ENCODE measurements at places on chromosomes 3 and 15.
A peak's percentile ranks its signal among the peaks of the same experiment; 100 is the strongest.

- DNase-seq = no peak
Observed at GRCh38 chr15:57554063-57554811, 37.5 kb upstream of the MYZAP start.

DNA sequence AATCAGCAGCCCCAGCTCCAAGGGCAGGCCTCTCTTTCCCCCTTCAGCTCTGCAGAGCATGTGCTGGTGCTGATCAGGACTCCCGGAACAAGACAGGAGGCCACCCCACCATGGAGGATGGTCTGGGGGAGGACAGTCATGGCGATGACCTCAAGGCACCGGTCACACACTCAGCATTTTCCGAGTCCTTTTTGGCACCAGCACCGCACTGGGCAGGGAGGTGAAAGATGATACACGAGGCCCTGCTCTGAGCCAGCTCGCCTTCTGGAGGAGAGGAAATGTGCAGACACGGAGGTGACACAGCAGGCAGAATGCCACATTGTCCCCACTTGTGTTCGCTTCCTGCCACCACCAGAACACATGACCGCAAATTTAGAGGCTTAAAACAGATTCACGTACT, 61.8 kb upstream of the SEC61A1 start:
- DNase-seq = no peak

DNA sequence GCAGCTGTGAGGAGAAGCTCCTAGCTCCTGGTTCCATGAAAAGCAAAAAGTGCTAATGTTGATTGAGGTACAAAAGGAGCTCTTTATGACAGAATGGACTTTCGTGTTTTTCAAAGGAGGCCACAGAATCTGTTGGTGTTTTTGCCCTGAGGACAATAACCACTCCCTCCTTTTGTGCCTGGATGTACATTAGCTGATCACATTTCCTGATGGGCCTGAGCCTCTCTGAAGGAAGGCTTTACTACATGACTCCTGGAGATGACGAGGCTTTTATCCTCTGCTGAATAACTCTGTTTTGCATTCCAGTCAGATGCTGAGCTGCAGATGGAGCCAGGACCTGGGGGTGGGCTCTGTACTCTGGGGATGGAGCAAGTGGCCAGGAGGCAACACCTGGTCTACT, 301.9 kb downstream of the CACNA2D3 start:
- no peak for DNase-seq

- DNase-seq = no peak
Observed at GRCh38 chr15:81813215-81813614, 232.6 kb downstream of the MEX3B start.

DNA sequence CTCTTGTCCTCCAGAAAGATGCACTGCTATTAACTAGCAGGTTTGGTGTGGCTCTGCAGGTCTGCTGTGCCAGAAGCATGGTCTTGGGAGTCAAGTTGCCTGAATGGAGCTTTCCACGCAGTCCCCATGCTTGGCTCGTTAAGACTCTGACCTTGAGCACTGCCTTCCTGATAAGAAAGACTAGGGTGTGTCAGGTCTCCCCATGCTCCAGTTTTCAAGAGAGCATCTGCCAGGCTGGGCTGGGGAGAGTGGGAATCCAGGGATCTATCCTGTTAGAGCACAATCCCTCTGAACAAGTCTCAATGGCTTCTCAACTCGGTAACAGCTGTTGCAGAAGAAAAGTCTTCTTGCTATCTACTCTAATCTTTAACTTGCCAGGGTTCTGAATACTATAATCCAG, 98.2 kb downstream of the TJP1 start:
- DNase-seq = no peak

DNA sequence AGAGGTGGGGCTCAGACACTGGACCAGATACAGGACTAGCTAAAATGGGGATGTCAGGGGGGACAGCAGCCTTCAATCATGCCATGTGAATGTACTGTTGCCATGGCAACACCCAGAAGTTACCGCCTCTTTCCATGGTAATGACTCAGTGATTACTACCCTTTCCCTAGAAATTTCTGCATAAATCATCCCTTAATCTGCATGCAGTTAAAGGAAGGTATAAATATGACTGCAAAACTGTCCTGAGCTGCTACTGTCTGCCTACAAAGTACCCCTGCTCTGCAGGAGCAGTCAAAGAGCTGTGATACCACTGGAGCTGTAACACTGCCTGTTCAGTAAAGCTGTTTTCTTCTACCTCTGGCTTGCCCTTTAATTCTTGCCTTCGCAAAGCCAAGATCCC, 168.2 kb downstream of the PEAK1 start:
- peak; percentile 30 for DNase-seq

DNA sequence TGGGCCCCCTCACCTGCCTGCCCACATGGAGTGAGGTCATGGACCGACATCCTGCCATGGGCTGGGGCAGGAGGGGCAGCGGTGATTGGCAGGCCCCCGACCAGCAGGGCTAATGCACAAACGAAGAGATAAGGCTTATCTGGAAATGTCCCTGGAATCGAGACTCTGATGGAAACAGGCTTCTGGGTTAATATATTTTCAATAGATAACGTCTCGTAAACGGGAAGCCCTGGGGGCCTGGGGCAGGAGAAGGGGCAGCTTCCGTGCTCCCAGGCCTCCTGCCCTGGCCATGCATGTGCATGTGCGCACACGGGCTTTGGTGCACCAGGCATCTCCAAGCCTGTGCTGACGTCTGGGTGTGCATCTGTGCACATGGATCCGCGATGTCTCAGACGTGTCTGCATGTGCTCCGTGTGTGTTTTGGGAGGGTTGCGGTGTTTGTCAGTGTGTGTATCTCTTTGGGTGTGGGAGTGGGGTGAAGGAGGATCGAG, 55.1 kb downstream of the DNAJB8 start:
- no peak for DNase-seq

DNA sequence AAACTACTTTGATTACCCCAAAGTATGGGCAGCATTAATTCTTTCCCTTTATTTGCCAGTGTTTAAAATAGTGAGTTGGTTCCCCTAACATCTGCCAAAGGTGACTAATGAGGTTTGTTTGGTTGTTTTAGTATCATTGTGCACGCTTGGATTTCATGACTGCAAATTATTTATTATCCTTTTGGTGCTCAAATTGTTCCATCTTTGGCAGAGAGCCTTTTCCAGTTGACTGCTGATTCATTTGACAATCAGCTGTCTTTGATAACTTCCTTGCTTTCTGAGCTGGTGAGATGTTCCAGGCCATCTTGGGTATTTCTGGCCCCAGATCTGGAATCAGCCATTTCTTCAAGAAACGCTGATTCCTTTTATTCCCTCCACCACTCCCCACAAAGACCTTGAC, 8.9 kb downstream of the DLEC1 start:
- DNase-seq = no peak

DNA sequence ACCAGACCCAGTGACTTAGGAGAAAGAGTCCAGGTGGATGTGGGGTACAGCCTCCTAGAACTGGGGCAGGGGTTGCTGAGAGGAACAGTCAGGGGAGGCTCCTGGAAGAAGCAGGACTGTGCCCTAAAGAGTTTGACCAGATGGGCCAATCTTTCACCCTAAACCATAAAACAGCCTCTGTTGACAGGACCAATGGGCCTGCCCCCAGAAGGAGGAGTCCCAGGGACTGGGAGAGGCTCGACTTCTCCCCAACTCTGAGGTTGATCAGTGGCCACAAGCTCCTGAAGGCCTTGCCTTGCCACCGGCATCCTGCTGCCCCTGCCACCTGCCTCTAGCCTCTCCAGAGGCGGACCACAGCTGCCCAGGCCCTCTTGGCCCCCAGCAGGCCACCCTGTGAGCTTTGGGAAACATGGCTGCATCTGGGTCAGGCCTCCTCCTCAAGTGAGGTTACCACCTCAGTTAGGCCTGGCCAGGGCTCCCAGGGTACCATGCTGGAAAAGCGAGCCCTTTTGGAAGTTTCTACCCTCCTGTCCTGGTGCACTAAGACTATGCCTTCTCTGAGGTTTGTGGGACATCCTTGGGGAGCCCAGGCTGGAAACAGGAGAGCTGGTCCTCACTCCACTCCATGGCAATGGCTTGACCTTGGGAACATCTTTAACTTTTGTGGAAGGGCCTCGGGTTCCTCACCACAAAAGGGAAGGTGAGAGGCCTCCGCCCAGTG, 2.8 kb downstream of the VIPR1 start:
- DNase-seq = peak; percentile 4

DNA sequence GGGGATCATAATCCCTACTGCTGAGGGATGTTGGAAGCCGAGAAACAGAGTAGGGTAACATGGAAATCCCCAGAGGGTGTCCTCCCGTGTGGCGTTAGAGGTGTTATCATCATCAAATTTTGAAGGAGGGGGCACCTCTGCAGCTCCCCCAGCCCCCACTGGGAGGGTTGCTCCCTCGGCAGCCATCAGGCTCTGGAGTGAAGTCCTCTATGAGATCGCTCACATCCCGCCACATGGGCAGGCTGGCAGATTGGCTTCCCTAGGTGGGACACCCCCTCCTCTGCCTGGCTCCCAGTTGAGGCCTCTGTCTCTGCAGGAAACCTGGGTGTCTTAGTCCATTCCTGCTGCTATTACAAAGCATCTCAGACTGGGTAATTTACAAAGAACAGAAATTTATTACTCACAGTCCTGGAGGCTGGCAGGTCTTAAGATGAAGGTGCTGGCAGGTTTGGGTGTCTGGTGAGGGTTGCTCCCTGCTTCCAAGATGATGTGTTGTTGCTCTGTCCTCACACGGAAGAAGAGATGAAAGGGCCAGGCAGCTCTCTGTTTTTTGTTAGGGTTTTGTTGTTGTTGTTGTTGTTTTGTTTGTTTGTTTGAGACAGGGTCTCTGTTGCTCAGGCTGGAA, 120.5 kb downstream of the NUP210 start:
- DNase-seq = no peak

DNA sequence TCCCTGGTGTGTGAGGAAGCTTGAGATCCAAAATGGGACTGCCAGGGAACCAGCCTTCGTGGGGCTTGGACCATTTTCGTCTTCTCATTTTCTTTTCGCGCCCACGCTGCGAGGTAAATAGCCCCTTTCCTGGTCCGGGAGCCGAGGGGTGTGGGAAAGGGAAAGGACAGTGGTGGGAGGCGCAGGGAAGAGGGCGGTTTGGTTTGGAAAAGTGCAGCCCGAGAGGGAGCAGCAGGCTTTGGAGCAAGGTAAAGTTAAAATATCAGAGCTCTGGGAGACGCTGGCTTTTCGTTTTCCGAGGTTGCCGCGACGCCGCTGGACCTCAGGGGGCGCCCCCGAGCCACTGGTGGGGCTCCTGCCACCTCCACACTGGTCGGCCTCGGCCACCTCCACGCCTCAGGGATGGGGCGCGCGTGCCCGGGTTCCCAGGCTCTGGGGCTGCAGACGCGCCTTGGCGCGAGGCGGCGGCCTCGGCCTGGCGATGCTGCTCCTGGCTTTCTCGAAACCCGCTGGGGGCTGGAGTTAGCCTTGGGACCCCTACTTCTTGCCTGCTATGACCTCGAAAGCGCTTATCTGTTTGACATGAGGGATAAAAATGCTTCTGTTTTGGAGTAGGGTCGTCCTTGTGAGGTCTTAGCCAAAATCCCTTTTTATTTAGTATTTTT, 3.2 kb downstream of the PTPRG start:
- DNase-seq = peak; percentile 56

- peak; percentile 66 for DNase-seq
Observed at GRCh38 chr15:59247364-59247763, 40.7 kb downstream of the LDHAL6B start.

DNA sequence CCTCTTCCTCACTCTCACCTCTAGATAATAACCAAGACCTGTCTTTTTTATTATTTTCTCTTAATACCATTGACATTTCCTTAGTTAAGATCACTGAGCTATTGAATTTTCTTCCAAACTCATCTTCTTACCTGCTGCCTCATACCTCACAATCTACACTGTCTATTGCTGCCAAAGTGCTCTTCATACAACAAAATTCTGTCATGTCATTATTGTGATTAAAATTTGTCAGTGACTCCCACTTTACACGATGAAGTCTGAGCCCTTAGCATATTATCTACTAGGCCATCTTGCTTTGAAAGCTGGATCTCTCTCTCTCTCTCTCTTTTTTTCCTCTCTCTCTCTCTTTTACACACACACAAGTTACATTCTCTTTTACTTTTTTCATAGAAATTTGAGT, 73.3 kb downstream of the NSUN3 start:
- no peak for DNase-seq

GRCh38 chr3:107496855-107497254, 25.9 kb upstream of the BBX start:
- no peak for DNase-seq

- peak; percentile 44 for DNase-seq
Observed at GRCh38 chr3:53846134-53846850, at the start of the genes CHDH and IL17RB. Gene CHDH, minus strand, starts transcription at chr3:53846419. Its CDS starts 22,411 bp downstream, at chr3:53824008. Gene IL17RB, plus strand, starts transcription at chr3:53846568. Its CDS starts 21 bp downstream, at chr3:53846589.

DNA sequence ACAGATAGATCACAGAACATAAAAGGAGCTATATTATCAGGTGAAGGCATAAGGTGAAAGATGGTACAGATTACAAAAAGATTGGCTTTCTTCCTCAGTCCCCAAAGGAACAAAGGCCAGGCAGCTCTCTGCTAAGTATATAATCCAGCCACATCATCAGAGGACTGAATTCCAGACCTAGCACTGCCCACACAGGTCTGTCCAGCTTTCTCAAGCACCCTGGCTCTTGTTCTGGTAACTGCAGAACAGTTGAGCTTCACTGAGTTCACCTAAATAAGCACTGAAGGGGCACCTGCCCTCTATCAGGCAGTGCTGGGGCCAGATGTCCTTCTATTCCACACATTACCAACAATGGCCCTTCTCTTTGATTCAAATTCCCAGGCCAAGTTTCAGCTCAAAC, 6.3 kb downstream of the DUOXA1 start:
- no peak for DNase-seq

DNA sequence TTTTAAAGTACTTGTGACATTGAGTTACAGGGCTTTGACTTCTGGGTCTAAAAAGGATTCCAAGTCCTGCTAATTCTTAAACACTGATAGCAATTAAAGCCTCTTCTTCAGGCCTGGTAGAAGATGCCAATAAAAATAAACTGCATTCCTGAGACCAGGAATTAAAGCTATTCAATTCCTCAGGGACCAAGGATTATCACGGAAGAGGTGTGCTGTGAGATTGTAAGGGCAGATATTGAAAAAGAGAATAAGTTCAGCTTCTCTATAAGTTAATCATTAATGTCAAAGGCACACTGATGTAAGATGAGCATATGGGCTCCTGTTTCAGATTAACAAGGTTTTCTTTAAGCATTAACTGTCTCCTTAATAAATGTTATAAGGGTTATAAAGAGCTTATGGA, 611.3 kb downstream of the SI start:
- DNase-seq = no peak

GRCh38 chr3:10292505-10293419, at the start of gene GHRL:
Gene GHRL, minus strand, starts transcription at chr3:10292947. Its CDS starts 2,767 bp downstream, at chr3:10290180.
- DNase-seq = no peak
